ENCODE measurements at places on chromosomes 4 and X.

DNA sequence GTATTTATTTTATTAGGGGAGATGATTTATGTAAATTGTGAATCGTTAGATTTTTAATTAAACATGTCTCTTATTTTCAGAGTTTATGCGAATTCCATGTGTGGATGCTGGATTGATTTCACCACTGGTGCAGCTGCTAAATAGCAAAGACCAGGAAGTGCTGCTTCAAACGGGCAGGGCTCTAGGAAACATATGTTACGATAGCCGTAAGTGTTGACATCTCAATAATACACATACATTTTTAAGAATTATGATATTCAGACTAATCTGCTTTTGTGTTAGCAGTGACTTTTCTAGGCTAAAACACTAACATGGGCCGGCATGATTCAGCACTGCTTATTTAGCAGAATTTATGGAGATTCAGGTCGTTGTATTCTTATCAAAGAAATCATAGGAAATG, 91.2 kb downstream of the RAP1GDS1 start:
- DNase-seq, result no peak

- no peak for DNase-seq
Observed at GRCh38 chr4:129929052-129929451, 833.1 kb downstream of the C4orf33 start.

GRCh38 chr4:5971078-5971450, 47.2 kb downstream of the C4orf50 start:
- DNase-seq, result no peak

- no peak for DNase-seq
Observed at GRCh38 chr4:70903291-70903603, 1.1 kb downstream of the MOB1B start.

DNA sequence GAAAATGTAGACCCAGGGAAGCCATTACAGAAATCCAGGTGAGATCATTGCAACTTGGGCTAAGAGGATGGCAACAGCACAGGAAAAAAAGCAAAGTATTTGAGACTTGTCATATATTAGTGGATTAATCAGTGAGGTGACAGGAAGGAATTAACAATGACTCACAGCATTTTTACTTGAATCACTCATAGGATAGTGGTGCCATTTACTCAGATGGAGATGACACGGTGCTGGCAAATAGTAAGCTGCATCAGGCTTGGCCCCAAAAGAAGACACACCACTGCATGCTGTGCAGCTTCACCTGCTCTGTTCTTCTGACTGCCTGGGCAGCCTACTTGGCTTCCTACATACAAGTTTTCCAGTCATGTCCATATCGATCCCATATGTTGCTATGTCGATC, 144.8 kb downstream of the FRYL start:
- no peak for DNase-seq

- DNase-seq, result no peak
Observed at GRCh38 chr4:163757219-163757618, 262.7 kb downstream of the TMA16 start.

Measured in activated gamma-delta T cell treated with Interleukin-2 at 50 U/mL for 16 hours (primary cell).